Activated CD4-positive, alpha-beta T cell treated with anti-CD3 and anti-CD28 coated beads for 36 hours (primary cell): ENCODE measurements at places on chromosomes 5 and 9. TPM values are rescaled to one million over a fixed set of nuclear protein-coding genes. Genes with fewer than 3 reads are reported as not detected.

PCDHB8 gene
- not detected for total RNA-seq

JMY gene
- total RNA-seq: 7.4 TPM

FGF18 gene
- total RNA-seq: not detected

FAT2 gene
- total RNA-seq: not detected

PCDHA1 gene
- not detected for total RNA-seq
